Activated CD8-positive, alpha-beta memory T cell treated with anti-CD3 and anti-CD28 coated beads, Interleukin-2, amount 10 ng/mL, durations not matched to agents 7 days and 5 days (primary cell): ENCODE measurements at places on chromosomes 2 and 18. TPM values are rescaled to one million over a fixed set of nuclear protein-coding genes. Genes with fewer than 3 reads are reported as not detected.

GRCh38 chr2:24105816-24106215 is 17.3 kb downstream of the PFN4 start:
- H3K27me3 ChIP-seq, result peaks cover 5% of the 10 kb centered on the region
- H3K4me1 ChIP-seq, result no peaks in the 10 kb centered on the region
- H3K27ac ChIP-seq, result no peak overlapping the region

- peak overlapping the region; percentile 29 for H3K27ac ChIP-seq
- H3K36me3 ChIP-seq, result peaks cover 74% of the 10 kb centered on the region
- DNase-seq, result no peak
- H3K4me3 ChIP-seq, result no peak overlapping the region
- H3K27me3 ChIP-seq, result no peaks in the 10 kb centered on the region
- peaks cover 82% of the 10 kb centered on the region for H3K4me1 ChIP-seq
These were observed 11.8 kb downstream of the WIPF1 start for GRCh38 chr2:174585657-174586252.

GRCh38 chr2:3130889-3131635 is 246.6 kb downstream of the EIPR1 start:
- no peaks in the 10 kb centered on the region for H3K36me3 ChIP-seq
- H3K4me3 ChIP-seq, result no peak overlapping the region
- no peak for DNase-seq
- no peaks in the 10 kb centered on the region for H3K27me3 ChIP-seq
- peaks cover 1% of the 10 kb centered on the region for H3K4me1 ChIP-seq

DNA sequence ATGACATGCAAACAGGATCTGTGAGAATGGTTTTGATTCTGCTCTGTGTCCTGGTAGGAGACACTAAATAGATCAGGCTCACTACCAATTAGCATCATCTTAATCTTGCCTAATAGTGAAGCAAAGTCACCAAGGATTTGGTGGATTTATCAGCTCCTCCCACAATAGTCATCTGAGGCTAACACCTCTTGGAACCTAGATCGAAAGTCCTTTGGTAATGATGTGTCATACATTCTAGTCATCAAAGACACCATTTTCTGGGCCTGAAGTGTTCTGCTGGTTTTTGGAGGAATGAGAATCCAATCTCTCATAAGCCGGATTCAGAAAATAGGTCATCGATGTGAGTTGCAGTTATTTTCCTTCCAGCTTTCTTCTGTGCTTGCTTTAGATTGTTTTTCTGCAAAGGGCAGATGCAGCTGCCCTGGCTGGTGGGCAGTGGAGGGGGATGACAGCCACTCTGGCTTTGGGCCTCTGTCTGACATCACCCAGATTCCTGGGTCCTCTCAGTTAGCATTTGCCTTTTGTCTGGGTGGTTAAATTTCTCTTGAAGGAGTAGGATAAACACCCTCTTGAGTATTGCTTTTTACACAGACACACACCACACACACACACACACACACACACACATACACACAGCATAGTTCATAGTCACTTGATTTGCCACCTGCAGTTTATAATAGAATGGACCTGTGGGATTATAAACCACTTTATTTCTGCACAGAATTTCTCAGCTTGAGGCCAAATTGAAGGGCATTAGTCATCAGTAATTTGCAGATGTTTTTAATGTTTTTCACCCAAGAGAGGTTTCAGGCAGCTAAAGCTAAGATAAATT is at the start of gene MYO3B:
TSS of gene MYO3B (plus strand) at position 198 of the 832 bp plus-strand sequence. CDS start at position 339, 141 bp downstream.
- H3K4me3 ChIP-seq, result no peak within 1 kb of the TSS
- H3K27me3 ChIP-seq, result no peaks in the 10 kb centered on the region
- H3K36me3 ChIP-seq, result no peaks in the 10 kb centered on the region
- H3K27ac ChIP-seq, result peak within 1 kb of the TSS; percentile 58
- peaks cover 19% of the 10 kb centered on the region for H3K4me1 ChIP-seq

- no peaks in the 10 kb centered on the region for H3K4me1 ChIP-seq
- H3K27me3 ChIP-seq, result no peaks in the 10 kb centered on the region
- no peak overlapping the region for H3K27ac ChIP-seq
These were observed 206.9 kb upstream of the LYPD1 start for GRCh38 chr2:132876745-132877391.

The AMER3 gene
- not detected for total RNA-seq

The PLGLB2 gene
- 2.7 TPM for total RNA-seq
